ENCODE measurements at places on chromosomes 13 and 19.
A peak's percentile ranks its signal among the peaks of the same experiment; 100 is the strongest.

GRCh38 chr19:55146705-55147273, 2.2 kb downstream of the TNNT1 start:
- H3K27ac ChIP-seq = no peak overlapping the region
- H3K36me3 ChIP-seq = peaks cover under 1% of the 10 kb centered on the region
- peaks cover 51% of the 10 kb centered on the region for H3K27me3 ChIP-seq
- H3K4me3 ChIP-seq = no peak overlapping the region
- peaks cover 5% of the 10 kb centered on the region for H3K4me1 ChIP-seq
- DNase-seq = no peak

DNA sequence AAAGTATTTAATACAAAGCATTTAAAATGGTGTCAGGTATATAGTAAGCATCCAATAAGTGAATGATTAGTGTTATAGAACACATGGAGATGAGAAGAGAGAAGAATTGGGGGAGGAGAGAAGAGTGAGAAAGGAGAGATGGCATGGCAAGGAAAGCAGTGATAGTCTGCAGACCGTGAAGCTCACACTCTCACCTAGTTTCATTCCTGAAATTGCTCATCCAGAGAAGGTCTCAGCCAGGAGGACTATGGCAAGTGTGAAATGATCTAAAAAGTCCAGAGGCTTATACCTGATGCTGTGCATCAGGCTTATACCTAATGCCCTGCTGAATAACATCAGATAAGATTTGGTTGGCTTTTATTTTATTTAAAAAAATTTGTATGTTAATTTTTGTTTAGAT, 351.6 kb upstream of the KLF12 start:
- H3K27ac ChIP-seq = no peak overlapping the region
- DNase-seq = no peak
- no peak overlapping the region for H3K4me3 ChIP-seq
- no peaks in the 10 kb centered on the region for H3K27me3 ChIP-seq
- no peaks in the 10 kb centered on the region for H3K4me1 ChIP-seq

DNA sequence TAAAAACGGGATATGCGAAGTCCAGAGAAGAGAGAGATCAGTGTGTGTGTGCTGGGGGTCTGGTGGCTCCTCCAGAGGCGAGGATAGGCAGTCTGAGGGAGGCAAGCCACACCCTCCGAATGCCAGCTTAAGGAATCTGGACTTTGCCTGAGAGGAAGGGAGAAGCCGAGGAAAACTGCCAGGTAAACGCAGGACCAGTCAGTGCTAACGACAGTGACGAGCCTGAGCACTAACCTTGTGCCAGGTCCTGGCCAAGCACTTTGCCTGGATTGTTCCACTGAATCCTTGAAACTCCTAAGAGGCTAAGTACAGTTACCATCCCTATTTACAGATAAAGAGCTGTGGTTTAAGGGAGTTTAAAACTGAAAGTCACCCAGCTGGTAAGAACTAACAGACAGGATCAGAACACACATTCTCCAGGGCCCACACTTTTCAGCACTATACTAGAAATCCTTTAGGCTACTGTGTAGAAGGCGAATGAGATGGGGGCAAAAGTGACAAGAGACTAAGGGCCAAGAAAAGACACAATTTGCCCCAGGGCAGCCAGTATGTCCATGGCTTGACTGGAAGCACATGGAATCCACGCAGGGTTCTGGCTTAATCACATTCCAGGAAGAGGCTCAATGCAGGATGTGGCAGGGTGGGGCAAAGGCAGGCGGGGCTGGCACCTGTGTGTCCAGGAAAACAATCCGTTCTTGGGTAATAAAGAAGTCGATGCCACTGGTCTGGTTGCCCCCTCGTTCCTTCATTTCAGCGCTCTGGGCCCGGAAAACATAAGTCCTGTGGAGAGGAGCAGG, 15.1 kb downstream of the SMG9 start:
- H3K4me1 ChIP-seq = no peaks in the 10 kb centered on the region
- no peak overlapping the region for H3K4me3 ChIP-seq
- no peak for DNase-seq
- H3K36me3 ChIP-seq = peaks cover 55% of the 10 kb centered on the region
- H3K27me3 ChIP-seq = no peaks in the 10 kb centered on the region

- H3K27me3 ChIP-seq = no peaks in the 10 kb centered on the region
- peaks cover 3% of the 10 kb centered on the region for H3K36me3 ChIP-seq
- DNase-seq = no peak
Measured at GRCh38 chr19:43471091-43471490, 5.7 kb upstream of the LYPD3 start.

DNA sequence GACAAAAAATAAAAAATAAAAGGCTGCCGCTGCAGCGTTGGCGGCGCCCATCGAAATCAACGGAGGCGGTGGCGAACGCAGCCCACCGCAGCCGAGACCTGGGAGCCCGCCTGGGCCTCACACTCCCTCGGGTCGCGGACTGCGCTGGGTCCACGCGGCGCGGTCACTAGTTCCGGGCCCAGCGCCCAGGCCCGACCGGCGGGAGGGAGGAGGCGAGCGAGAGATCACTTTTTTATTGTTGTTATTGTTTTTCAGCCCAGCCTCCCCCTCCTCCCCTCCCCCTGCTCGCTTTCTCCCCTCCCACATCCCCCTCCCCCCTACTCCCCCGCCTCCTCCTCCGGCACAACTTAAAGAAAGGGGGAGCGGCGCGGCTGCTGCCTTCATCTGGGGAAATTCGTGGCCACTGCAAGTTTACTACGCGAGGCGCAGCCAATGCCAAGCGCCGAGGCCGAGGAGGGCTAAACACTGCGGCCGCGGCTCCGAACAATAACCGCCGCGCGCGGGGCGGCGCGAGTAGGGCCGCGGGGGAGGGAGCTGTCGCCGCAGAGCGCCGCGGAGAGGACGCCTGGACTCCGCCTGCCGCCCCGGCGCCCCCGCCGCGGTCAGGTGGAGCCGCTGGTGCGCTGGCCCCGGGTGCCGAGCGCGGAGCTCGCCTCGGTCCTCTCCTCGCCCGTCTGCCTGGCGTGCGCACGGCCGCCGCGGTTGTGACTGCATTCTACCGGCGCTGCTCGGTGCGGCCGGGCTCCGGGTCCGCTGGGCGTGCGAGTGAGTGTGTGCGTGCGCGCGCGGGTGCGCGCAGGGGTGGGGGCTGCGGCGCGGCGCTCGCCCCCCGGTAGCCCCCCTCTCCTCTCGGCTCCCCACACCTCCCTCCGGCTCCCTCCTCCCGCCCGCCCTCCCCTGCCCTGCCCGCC, 505 bp upstream of the ZIC2 start:
- H3K27me3 ChIP-seq = peaks cover 65% of the 10 kb centered on the region
- peak overlapping the region; percentile 14 for H3K4me3 ChIP-seq
- no peak overlapping the region for H3K27ac ChIP-seq
- H3K36me3 ChIP-seq = peaks cover 11% of the 10 kb centered on the region
- no peak for DNase-seq
- peaks cover 22% of the 10 kb centered on the region for H3K4me1 ChIP-seq

All from activated naive CD8-positive, alpha-beta T cell treated with anti-CD3 and anti-CD28 coated beads, Interleukin-2, amount 50 U/mL, for 24 hours (primary cell).